ENCODE measurements at places on chromosomes 6 and 20.

GRCh38 chr6:31175971-31176370 is 5.5 kb upstream of the POU5F1 start:
- DNase-seq, result no peak

DNA sequence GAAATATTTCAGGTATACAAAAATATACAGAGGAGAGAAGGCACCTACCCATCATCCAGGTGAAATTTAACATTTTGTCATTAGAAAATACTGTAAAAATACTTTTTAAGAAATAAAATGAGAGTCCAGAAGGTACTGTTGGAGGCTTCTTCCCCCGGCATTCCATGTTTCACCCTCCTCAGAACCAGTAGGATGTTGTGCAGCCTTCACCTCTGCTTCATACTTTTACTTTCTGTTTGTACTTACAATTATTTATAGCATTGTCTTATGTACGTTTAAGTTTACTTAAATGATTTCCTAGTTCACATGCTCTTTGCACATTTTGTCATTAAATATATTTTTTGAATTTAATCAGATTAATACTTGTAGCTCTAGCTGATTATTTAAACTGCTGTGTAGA is 30.9 kb downstream of the TMEM200A start:
- no peak for DNase-seq

GRCh38 chr6:111356551-111356950 is 126.5 kb downstream of the REV3L start:
- no peak for DNase-seq

DNA sequence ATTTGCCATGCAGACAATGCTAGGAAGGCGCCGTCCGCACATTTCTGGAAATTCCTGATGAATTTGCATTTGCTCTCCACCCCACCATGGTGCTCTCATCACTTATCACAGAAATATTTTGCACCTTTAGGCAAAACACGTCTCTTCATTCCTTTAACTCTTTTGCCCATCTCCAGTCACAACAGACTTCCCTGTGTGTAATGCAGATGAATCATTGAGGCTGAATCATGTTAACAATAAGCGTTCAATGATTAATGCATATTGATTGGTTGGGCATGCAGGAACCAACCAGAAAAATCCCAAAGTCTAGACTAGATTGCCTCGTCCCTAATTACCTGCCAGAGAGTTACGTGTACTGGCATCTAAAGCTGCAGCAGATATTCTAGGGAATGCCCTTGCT is 80.0 kb upstream of the ATXN1 start:
- DNase-seq, result no peak

DNA sequence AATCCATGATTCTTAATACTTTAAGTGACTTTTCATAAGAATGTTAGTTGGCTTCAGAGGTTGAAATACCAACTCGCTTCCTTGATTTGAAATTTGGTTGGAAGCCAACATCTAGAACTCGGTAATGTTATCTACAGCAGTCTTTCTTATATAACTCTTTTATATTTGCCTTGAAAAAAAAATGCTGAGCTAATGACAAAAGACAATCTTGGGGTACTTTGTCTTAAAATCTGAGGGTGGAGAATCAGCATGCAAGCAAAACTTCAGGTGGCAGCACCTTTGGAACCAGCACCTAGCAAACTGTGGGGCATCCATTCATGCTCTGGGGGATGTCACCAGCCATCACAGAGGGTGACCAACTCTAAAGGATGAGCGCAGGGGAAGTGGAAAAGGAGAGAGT is 76.3 kb downstream of the PDE10A start:
- no peak for DNase-seq

All from smooth muscle cell of the brain vasculature (primary cell).